ENCODE measurements at places on chromosomes 7 and 10. TPM values are rescaled to one million over a fixed set of nuclear protein-coding genes. Genes with fewer than 3 reads are reported as not detected.

DNA sequence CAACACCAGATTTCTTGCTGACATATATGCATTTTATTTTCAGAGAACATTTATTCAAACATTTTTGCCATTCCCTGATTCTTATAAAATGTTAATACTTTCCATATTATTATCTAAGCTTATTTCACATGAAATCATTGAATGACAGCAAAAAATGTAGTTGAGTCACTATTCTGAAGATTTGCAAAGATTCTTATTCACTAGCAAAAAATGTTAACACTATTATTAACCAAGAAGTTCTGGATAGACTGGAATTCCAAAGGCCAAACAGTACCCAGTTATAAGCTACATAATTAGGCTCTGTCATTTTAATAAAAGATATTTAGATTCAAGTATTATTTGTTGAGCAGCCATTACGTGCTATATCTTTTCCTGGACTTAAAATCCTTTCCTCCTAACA lies 4.3 kb downstream of the GSTO2 start:
- H3K4me1 ChIP-seq, result peaks cover 13% of the 10 kb centered on the region
- no peak overlapping the region for H3K27ac ChIP-seq
- H3K4me3 ChIP-seq, result no peak overlapping the region
- H3K27me3 ChIP-seq, result peaks cover 22% of the 10 kb centered on the region
- no peak for DNase-seq
- H3K36me3 ChIP-seq, result peaks cover 2% of the 10 kb centered on the region

- DNase-seq, result no peak
- H3K36me3 ChIP-seq, result no peaks in the 10 kb centered on the region
- peaks cover 4% of the 10 kb centered on the region for H3K27me3 ChIP-seq
- no peak overlapping the region for H3K4me3 ChIP-seq
- peaks cover 7% of the 10 kb centered on the region for H3K4me1 ChIP-seq
Observed at GRCh38 chr10:77496941-77497420, 140.6 kb downstream of the KCNMA1 start.

GRCh38 chr10:107118866-107119265 lies 45.6 kb downstream of the SORCS1 start:
- H3K36me3 ChIP-seq, result no peaks in the 10 kb centered on the region
- H3K27ac ChIP-seq, result no peak overlapping the region
- H3K4me1 ChIP-seq, result no peaks in the 10 kb centered on the region
- no peaks in the 10 kb centered on the region for H3K27me3 ChIP-seq

KIAA1217 gene
- total RNA-seq, result 0.70 TPM

NUDT5 gene
- total RNA-seq, result 125 TPM

SLC13A1 gene
- total RNA-seq, result not detected

VWDE gene
- total RNA-seq, result 3.4 TPM
